ENCODE measurements at places on chromosomes 1 and 21.

DNA sequence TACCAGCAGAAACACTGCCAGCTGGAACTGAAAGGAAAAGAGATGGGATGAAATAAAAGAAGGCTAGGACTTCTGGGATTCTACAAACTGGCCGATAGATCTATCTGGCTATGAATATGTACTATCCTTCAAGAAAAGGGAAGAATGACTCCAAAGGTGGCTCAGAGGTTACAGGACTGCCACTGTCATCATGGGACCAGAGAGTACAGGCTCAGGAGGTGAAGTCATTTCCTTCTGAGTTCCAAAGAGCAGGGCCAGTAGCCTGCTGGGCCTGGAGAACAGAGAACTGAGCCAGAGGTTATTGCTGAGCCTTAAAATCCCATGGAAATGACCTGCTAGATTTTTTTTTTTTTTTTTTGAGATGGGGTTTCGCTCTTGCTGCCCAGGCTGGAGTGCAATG lies 27.6 kb downstream of the ZNF496 start:
- no peak for DNase-seq

GRCh38 chr21:42780617-42781016 lies 98.7 kb downstream of the WDR4 start:
- DNase-seq = no peak

- DNase-seq = no peak
Measured at GRCh38 chr1:159014851-159015250, 5.1 kb downstream of the IFI16 start.

DNA sequence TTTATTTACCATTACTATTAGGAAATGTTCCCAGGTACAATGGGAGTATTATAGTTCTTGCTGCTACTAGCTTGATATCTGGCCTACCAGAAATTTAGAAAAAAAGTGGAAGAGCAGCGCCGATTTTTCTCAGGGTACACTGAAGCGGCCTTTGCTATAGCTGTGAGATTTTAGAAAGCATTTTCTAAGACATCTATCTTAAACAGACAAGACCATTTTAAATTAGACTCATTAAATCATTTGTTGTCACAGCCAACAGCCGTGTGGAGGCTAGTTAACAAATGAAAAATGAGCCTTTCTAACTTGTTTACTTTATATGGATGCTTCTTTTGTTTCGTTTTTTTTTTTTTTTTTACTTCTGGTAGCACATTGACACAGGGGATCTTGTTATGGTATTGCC lies 183.2 kb upstream of the ZRANB2 start:
- no peak for DNase-seq

GRCh38 chr1:158019171-158019868 lies 25.9 kb downstream of the KIRREL1 start:
- no peak for DNase-seq
